COR-L47 (cell line): ENCODE measurements at places on chromosomes 5 and 9.

GRCh38 chr5:171421331-171422262 is 2.1 kb downstream of the FGF18 start:
- no peak for DNase-seq

- DNase-seq = no peak
Measured at GRCh38 chr9:34413231-34413852, 36.6 kb upstream of the MYORG start.

DNA sequence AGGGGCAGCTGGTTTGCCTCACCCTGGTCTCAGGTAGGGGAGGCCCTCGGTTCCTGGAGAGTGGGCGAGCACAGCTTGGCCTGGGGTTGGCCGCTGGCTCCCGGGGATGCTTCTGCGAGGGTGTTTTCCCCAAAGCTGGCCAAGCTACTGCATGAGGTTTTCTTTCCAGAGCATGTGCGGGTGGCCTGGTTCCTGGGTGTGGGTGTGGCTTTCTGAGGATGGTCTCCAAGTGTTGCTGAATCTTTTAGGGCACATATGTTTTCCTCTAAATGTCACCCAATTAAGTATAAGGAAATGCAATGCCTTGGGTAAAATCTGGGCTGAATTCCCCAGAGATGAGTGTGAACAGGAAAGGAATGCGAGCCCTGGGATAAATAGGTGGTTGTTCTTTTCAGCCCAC is 115.8 kb upstream of the ICE1 start:
- DNase-seq = no peak

- no peak for DNase-seq
Measured at GRCh38 chr5:44945743-44946142, 137.0 kb downstream of the MRPS30 start.

GRCh38 chr9:14051419-14051818 is 262.5 kb downstream of the NFIB start:
- DNase-seq = no peak

DNA sequence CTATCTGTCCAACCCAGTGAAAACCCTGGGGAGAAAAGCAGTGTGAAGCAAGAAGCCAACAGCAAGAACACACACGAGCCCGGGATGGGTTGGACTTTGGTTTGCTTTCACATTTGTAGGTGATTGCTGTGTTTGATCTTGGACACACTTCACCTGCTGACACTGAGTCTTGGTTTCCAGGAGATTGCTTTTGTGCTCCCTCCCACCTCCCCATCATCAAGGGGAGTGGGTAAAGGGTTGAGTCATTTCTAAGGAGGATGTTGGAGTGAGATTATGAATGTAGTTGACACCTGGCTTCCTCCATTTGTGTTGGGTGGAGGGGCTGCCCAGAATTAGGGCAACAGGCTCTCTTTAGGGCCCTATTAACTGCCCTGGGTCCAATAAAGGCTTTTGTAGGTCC is 37.5 kb downstream of the ANKDD1B start:
- DNase-seq = no peak

GRCh38 chr5:130222573-130222972 is 318.3 kb downstream of the CHSY3 start:
- no peak for DNase-seq

GRCh38 chr5:145362266-145362665 is 472.9 kb downstream of the PRELID2 start:
- no peak for DNase-seq

DNA sequence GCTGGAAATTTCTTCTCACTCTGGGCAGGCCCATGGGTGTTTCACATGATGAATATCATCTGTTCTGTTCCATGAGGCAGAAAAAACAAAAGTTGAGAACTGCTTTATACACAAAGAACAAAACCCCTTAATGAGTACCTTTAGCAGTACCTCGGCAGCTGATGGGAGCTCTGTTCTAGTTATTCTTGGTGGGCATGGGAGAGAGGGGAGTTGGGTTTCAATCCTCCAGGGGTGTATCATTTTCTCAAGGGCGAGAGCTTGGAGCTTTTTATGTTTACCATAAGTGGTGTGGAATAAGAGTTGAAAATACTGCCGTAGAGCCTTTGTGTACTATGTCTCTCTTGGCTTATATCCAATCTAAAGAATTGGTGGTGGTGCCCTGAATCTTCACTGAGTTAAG is 103.3 kb upstream of the ZNF608 start:
- peak; percentile 53 for DNase-seq

- DNase-seq = peak; percentile 24
Measured at GRCh38 chr5:179495906-179496455, 54.4 kb upstream of the RUFY1 start.

- no peak for DNase-seq
Measured at GRCh38 chr9:948497-948896, 28.0 kb upstream of the DMRT3 start.

DNA sequence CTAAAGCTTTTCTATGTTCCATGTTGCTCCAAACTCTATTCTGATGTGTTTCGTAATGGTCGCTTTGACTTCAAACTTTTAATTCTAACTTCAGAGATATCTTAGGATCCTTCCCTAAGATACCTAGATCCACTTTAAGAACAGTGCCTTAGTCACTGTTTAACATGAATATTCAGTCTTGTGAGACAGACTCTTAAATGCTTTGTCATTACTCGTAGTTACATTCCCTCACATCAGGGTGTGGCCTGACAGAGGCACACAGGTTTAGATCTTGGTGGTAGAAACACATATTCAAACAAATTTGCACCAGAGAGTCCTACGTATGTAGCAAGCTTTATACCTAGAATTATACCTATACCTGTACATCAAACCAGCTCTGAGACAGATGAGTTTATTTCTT is 687.0 kb upstream of the C9orf72 start:
- DNase-seq = no peak
